ENCODE measurements at places on chromosomes 7 and 10. TPM values are rescaled to one million over a fixed set of nuclear protein-coding genes. Genes with fewer than 3 reads are reported as not detected.

The VGF gene
- total RNA-seq = not detected

The PON1 gene
- total RNA-seq = not detected

The ADRB1 gene
- 36.0 TPM for total RNA-seq

The INMT gene
- total RNA-seq = 22.2 TPM

The LRRC61 gene
- 3.0 TPM for total RNA-seq

The ANXA8L1 gene
- total RNA-seq = 1.3 TPM

The SFTPA2 gene
- total RNA-seq = not detected

The DUSP5 gene
- total RNA-seq = 35.8 TPM

The TAS2R5 gene
- 0.23 TPM for total RNA-seq

The RTKN2 gene
- not detected for total RNA-seq

The LAMB1 gene
- total RNA-seq = 45.9 TPM

The AS3MT gene
- 10.0 TPM for total RNA-seq

The UFSP1 gene
- total RNA-seq = 3.3 TPM

The C10orf53 gene
- total RNA-seq = not detected

The GPER1 gene
- 3.9 TPM for total RNA-seq

The NPSR1 gene
- total RNA-seq = not detected

The PIP gene
- not detected for total RNA-seq

The SFRP4 gene
- total RNA-seq = 0.23 TPM

The FAM25C gene
- not detected for total RNA-seq

The NUTM2D gene
- 3.1 TPM for total RNA-seq

The TFPI2 gene
- 2.0 TPM for total RNA-seq

The LRRTM3 gene
- total RNA-seq = not detected

The HOXA3 gene
- not detected for total RNA-seq

The PNLIPRP2 gene
- not detected for total RNA-seq

The ELN gene
- 23.9 TPM for total RNA-seq

The GIMAP4 gene
- 68.6 TPM for total RNA-seq

The HOXA7 gene
- total RNA-seq = not detected

The FZD1 gene
- 13.5 TPM for total RNA-seq

The CCL24 gene
- total RNA-seq = not detected

The ELMO1 gene
- 15.1 TPM for total RNA-seq

The HSPA12A gene
- 10.8 TPM for total RNA-seq

The GPR141 gene
- not detected for total RNA-seq

The KCNH2 gene
- 79.2 TPM for total RNA-seq

The TRPV5 gene
- total RNA-seq = not detected

The ABCC2 gene
- total RNA-seq = 0.12 TPM

The CDK5 gene
- 6.5 TPM for total RNA-seq

The DENND2A gene
- total RNA-seq = 16.9 TPM

The IFIT3 gene
- total RNA-seq = 15.3 TPM

The FLNC gene
- total RNA-seq = 1,844 TPM

The OR2A42 gene
- not detected for total RNA-seq

The SYT15B gene
- 3.8 TPM for total RNA-seq

The CD36 gene
- total RNA-seq = 925 TPM

The VENTX gene
- 0.66 TPM for total RNA-seq

The C10orf62 gene
- total RNA-seq = 0.97 TPM

The ADCYAP1R1 gene
- total RNA-seq = 4.6 TPM

The CASP2 gene
- total RNA-seq = 8.6 TPM

All from heart right ventricle (tissue), 16 donors.